ENCODE measurements at places on chromosomes 11 and 22.

- DNase-seq: no peak
Observed at GRCh38 chr22:23204541-23205157, 24.3 kb downstream of the BCR start.

- no peak for DNase-seq
Observed at GRCh38 chr11:116631201-116631600, 141.6 kb downstream of the BUD13 start.

- peak; percentile 16 for DNase-seq
Observed at GRCh38 chr11:8204025-8204424, 35.2 kb upstream of the RIC3 start.

- DNase-seq: no peak
Observed at GRCh38 chr11:32168924-32169323, 78.0 kb downstream of the RCN1 start.

- no peak for DNase-seq
Observed at GRCh38 chr11:118343981-118344515, at the start of gene CD3G. Gene CD3G, plus strand, starts transcription at chr11:118344344. Its CDS starts 80 bp downstream, at chr11:118344424.

GRCh38 chr11:115054570-115055538, 376.5 kb downstream of the NXPE2 start:
- DNase-seq: no peak

GRCh38 chr11:27475622-27476021, 3.0 kb upstream of the LGR4 start:
- no peak for DNase-seq

DNA sequence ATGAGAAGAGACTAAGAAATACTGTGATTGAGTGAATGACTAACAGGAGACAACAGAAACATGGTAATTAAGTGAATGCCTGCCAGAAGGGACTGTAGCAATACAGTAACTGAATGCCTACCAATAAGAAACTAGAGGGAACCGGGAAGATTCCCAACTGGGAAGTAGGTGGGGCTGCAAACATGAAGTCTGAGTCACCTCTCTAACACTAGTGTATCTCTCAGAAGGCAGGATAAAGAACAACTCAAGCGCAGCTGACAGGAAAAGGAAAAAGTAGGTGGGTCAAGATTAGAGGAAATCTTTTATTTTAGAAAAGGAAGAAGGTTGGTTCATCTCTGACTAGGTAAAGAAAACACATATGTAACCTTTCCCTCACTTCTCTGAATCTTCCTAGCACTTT, 14.0 kb downstream of the C11orf42 start:
- no peak for DNase-seq

- DNase-seq: no peak
Observed at GRCh38 chr11:76630600-76631281, 39.8 kb downstream of the LRRC32 start.

DNA sequence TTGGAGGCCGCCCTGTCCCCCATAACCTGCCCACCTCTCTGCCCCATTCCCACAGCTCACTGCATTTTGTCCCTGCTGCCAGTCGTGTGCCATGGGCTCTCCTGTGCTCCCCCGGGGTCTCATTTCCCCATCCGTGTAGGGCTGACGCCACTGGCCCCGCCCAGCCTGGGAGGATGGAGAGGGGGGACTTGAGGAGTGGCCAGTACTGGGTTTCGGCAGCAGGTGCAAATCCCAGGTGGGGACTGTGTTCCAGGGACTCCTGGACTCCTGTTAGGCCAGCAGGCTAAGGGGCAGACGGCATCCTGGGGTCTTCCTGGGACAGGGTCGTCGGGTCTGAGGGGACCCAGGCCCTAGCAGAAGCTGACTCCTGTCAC, 1.2 kb upstream of the MYO7A start:
- DNase-seq: no peak

DNA sequence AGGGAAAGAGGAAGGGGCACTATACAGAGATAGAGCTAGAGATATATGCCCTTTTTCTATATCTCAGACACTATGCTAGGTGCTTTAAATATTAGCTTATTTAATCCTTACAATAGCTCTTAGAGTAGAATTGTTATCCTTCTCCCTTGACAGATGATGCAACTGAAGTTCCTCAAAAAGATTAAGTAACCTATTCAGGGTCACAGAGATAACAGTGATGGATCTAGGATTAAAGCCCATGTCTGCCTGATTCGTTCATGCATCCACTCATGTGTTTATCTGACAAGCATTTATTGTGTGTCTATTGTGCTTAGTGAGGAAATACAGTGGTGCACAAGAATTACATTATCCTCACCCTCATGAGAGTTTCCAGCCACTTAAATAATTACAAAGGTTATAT, 8.7 kb downstream of the CCDC83 start:
- no peak for DNase-seq

DNA sequence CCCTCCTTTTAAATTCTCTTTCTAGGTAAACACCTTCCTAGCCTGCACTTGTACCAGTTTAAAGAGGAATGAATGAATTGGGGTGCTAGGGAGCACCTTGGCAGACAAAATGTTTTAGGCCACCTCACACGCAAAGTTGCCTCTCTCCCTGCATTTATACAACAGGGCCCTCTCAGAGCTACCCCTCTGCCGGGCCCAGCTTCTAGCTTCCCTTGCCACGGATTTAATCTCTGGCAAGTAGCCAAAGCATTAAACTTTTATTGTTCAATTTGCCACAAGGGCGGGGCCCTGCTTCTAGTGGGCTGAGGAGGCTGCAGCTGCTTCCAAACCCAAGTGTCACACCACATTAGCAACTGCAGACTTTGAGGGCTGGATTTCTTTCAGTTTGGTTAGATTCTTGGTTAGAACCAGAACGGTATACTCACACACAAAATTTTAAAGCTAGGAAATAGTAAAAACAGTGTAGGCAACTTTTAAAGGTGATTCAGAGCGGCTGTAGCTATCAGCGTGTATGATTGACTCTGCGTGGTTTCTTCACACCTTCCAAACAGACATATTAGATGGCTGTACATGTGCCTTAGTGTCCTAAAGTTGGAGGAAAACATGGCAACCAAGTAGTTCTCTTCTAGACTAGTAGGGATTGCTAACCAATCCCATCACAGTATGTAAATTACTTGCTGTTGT, 6.5 kb downstream of the KREMEN1 start:
- peak; percentile 43 for DNase-seq

- peak; percentile 30 for DNase-seq
Observed at GRCh38 chr11:44611088-44611487, 45.6 kb downstream of the CD82 start.

DNA sequence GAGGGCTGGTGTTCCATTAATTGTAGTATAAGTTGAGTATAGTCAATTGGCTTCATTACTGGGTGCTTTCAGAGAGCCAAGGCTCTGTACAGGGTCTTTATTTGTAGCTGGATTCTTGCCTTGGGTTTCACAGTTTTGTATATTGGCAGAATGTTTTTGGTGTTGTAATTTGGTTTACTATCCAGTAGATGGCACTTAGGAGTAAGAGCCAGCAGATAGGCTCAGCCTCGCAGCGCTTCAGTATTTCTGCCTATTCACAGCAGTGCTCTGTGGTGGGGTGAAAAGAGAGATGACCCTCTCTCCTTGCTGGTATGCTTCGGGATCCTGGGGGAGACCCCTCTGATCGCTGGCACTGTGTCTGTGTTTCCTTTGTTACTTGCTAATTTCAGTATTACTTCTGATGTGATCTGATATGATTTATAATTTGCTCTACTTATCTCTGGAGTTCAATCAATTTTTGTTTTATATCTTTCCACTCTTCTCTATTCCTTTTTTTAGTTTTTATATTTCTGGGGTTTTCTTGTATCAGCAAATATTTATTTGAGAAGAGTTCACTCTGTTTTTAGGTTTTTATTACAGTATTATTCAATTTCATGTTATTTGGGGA, 52.2 kb downstream of the ANO5 start:
- peak; percentile 26 for DNase-seq

- DNase-seq: no peak
Observed at GRCh38 chr11:69394869-69395246, 86.6 kb upstream of the LINC01488 start.

DNA sequence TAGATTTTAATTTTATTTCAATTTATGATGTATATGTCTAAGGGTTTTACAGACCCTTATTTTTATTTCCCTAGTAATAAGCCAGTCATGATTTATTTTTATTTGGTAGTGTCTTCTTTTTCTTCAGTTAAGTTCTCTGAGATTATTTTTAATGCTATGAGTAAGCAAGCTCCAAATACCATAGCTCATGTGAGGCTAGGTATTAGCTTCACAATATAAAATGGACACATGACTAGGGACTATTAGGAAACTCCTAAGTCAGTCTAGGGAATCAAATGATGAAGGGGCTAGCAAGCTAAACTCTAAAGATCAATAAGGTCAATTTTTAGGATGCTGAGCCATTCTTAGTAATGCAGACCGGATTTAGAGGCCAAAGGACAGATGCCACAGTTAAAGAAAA, 45.9 kb downstream of the CKAP5 start:
- no peak for DNase-seq

- DNase-seq: peak; percentile 70
Observed at GRCh38 chr22:41237707-41238569, 2.8 kb downstream of the CHADL start.

GRCh38 chr11:30045921-30046577, 29.2 kb upstream of the KCNA4 start:
- DNase-seq: no peak

DNA sequence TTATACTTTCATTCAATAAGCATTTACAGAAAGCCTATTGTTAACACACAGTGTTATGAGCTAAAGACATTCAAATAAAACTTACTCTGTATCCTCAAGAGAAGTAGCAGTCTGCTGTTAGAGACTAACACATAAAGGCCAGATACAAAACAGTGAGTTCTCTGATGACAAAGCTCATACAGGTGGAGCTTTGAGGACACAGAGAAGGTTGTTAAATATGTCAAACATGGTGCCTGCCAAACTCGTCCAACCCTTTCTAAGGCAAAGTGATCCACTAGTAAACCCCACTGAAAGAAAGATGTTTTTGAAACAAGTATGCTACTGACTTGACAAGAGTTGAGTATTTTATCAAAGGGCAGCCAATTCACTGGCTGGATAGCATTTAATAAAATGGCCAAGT, 70.1 kb downstream of the C2CD3 start:
- no peak for DNase-seq

- no peak for DNase-seq
Observed at GRCh38 chr11:22666688-22667439, 453 bp downstream of the GAS2 start.

DNA sequence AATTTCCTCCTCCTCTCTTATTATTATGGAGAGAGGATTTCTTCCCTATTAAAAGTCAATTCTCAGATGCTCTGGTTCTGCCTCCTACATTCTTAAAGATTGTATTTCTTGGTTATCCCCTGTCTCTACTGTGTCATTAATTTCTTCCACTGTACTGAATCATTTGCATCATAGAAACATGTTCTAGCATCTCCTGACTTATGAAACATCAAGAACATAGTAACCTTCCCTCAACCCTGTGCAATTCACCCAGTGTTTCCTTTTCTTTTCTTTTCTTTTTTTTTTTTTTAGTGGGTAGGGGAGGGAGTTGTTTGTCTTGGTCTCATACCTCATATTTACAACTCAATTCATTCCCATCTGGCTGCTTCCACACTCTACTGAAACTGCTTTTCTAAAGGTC, 288.0 kb upstream of the PLET1 start:
- DNase-seq: no peak

DNA sequence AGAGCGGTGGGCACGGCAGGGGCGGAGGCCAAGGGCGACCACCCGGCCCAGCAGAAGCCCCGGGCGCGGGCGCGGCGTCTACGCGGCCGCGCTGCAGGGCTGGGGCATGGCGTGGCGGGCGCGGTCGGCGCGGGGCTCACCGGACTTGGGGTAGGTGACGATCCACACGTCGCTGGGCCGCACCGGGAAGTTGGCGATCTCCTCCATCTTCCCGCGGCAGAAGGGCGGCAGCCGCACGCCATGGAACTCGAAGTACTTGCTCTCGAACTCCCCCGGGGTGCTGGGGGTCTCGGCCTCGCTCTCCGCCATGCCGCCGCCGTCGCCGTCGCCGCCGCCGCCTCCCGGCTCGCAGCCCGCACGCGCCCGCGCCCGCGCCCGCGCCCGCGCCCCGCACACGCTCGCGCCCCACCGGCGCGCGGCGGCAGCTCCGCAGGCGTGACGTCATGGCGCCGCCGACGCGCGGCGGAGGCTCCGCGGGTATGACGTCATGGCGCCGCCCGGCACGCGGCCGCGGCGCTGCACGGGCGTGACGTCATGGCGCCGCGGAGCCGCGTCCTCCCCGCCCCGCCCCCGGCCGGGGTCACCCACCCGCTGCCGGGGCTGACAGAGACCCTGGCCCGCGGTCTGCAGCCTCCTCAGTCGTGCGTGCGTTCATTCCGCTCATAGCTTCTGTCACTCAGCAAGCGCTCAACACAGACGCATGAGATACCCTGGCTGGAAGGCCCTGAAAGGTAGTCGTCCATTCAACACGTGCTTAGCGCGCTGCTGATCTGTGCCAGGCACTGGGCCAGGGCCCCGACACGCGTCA, at the start of gene SULT4A1:
Gene SULT4A1, minus strand, starts transcription at position 440 of the 808 bp plus-strand sequence. Its CDS starts 131 bp downstream, at position 309.
- peak; percentile 48 for DNase-seq

DNA sequence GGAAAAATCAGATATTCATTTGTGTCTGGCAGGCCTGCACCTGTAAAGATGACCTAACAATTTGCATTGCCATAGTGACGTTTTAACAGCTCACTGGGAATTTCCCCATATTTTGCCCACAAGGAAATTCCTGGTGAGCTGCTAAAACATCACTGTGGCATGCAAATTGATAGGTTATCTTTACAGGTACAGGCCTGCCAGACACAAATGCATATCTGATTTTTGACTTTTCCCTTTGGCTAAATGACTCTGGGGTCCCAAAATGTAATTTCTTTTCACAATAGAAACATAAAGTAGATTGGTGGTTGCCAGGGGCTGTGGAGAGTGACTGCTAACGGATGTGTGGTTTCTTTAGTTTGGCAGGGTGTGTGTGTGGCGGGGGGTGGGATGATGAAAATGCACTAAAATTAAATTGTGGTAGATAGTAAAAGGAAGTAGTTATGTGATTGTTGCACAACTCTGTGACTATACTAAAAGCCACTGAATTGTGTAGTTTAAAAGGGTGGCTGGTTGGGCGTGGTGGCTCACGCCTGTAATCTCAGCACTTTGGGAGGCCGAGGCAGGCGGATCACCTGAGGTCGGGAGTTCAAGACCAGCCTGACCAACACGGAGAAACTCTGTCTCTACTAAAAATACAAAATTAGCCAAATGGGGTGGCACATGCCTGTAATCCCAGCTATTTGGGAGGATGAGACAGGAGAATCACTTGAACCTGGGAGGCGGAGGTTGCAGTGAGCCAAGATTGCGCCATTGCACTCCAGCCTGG, 18.5 kb upstream of the FEZ1 start:
- no peak for DNase-seq

- no peak for DNase-seq
Observed at GRCh38 chr11:132050577-132051165, 680.3 kb downstream of the NTM start.

GRCh38 chr22:18111759-18112330, 1.2 kb downstream of the TUBA8 start:
- no peak for DNase-seq

- no peak for DNase-seq
Observed at GRCh38 chr11:58866788-58867187, 22.3 kb upstream of the GLYATL2 start.
